ENCODE measurements at places on chromosomes 6 and 20.

- DNase-seq = no peak
These were observed 85.4 kb upstream of the FOXQ1 start for GRCh38 chr6:1226277-1227099.

GRCh38 chr20:35285806-35286076 lies 1.2 kb upstream of the EIF6 start:
- no peak for DNase-seq

- peak; percentile 43 for DNase-seq
These were observed 37.8 kb upstream of the STXBP5 start for GRCh38 chr6:147166360-147166944.

- peak; percentile 57 for DNase-seq
These were observed 11.2 kb upstream of the SERPINB6 start for GRCh38 chr6:2982426-2983117.

DNA sequence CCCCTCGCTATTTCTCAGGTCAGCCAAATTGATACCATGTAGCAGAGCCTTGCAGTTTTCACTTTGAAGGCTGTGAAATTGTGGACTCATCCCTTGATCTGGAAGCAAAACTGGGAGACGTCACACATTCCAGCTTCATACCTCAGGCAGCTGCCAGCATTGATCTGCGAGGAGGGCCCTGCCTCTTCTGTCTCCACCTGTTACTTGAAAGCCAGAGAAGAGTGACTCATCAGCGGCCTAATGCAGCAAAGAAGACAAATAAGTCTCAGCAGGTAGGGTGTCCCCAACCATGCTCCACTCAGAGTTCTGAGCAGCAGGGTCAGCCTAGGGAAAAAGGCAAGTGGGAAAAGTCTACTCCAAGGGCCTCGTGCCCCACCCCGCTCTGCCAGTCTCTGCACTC lies 69.4 kb upstream of the BMP2 start:
- peak; percentile 67 for DNase-seq

GRCh38 chr6:5308066-5308465 lies 46.8 kb downstream of the FARS2 start:
- peak; percentile 74 for DNase-seq

DNA sequence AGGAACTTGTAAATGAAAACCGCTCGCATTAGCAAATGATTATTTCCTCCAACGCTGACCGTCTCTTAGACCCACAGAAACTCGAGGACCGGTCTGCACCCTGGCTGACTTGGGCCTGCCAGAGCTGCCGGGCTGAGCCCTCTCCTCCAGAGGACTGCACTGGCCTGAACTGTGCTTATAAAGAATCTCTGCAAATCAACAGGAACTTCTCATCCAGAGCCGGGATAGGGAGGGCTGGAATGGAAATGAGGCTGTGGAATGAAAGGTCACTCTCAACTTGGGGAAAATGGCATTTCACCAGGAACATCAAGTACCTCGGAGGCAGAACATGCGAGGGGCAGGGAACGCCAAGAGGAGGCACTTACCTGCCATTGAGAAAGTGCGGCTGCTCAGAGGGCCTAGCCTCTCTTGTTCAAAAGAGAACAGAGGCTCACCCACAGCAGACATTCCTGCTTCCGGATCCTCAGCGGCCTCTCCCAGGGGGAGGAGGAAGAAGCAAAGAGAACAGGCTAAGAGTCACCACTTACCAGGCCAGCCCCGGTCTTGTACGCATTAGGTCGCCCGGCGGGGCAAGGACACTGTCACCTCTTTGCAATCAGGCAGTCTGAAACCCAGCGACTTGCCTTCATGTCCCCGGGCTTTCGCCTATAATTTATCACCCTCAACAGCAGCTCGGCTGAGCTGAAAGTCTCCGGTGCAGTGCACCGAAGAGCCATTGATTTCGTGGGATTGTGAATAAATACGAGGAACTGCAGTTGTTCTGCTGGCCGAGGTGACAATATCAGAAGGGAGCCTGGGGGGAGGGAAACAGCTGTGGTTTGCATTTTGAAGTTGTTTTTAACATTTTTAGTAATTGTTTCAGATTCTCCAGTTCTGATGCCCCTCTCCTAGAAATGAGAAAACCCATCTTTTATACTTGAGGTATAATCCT lies 37.6 kb downstream of the ZMYND8 start:
- peak; percentile 86 for DNase-seq

DNA sequence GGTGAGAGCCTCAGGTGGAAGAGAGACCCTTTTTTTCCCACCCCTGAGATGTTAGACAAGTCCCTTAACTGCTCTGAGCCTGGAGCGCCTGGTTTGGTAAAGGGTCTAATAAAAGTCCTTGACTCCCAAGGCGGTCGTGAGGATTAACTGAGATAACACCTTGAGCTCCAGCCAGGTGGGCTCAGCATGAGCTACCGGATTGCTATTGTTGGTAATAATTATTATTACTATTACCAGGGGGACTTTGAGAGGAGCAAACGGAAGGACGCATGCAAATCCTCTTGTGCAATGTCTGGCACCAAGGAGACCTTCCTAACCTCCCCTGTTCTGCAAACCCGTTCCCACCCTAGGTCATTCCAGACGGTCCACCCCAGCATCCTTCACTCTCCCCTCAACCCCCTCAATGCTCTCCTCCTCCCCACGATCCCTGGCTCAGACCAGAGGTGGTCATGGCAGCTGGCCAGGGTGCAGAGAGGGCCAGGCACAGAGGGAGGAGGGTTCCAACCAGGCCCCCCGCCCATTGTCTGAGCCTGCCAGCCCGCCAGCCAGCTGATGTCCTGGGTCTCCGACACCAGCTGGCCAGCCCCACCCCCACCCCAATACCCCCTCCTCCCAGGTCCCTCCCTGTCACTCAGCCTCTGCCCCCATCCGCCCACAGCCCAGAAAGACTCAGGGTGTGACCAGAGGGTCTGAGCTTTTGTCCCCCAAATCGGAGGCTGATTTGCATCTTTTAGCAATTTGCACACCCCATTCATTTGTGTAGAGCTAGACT lies 14.3 kb upstream of the CBFA2T2 start:
- no peak for DNase-seq

DNA sequence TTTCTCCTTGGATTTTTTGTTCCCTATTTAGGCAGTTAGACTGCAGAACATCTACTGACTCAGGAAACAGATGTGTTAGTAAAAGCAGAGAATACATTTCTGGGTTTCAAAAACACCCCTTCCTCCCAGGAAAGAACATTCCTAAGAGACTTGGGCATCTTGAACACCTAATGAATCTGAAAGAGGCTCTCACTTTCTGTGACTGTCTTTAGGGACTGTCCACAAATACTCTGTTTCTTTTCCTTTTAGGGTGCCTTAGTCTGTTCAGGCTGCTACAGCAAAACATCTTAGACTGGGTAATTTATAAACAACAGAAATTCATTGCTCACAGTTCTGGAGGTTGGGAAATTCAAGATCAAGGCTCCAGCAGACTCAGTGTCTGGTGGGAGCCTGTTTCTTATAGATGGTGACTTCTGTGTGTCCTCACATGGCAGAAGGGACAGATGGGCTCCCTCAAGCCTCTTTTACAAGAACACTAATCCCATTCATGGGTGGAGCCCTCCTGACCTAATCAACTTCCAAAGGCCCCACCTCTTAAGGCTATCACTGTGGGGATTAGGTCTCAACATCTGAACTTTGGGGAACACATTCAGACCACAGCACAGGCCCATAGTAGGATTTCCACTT lies 19.4 kb upstream of the CCN5 start:
- DNase-seq = no peak

GRCh38 chr6:150537491-150537890 lies 62.2 kb upstream of the PLEKHG1 start:
- DNase-seq = no peak

DNA sequence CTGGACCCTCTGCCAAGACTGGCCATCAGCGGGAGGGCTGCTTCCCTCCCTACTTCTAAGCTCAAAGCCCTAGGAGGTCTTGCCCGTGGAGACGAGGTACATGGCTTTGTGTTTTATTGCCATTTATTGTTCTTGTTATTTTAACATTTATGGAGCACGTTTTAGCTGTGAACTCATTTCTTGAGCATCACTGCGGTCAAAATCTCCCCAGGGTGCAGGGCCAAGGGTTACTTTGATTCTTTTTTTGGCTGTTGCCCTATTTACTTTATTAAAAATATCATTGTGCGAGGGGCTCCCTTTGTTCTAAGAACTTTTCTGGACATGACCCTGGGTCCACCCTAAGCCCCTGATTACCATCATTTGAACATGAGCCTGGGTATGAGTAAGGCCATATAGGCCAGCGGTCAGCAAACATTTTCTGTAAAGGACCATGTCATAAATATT lies 51.6 kb downstream of the EYA2 start:
- DNase-seq = peak; percentile 38

- peak; percentile 38 for DNase-seq
These were observed 39.8 kb downstream of the BACH2 start for GRCh38 chr6:90256698-90257485.

GRCh38 chr20:44031001-44031574 lies 116.4 kb downstream of the TOX2 start:
- DNase-seq = no peak

DNA sequence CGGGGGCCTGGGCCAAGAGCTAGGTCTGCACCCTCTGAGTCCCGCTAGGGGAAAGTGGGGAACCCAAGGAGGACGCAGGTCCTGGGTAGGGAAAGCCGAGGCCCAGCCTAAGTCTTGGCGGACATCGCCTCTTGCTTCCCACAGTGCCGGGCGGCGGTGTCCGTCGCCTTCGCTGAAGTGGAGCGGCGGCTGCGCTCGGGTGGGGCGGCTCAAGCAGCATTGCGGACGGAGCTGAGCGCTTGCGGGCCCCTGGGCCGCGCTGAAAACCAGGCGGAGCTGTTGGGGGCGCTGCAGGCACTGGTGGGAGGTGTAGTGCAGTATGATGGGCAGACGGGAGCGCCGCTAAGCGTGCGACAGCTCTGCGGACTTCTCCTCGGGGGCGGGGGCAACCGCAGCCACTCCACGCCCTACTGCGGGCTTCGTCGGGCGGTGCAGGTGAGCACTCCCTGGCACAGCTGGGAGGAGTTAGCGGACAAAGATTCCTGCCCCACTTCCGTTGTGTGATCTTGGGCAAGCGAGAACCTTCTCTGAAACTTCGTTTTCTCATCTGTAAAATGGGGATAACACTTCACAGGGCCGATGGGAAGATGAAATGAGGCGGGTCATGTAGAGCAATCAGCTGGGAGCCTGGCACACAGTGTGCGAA lies 4.2 kb downstream of the PRSS16 start:
- peak; percentile 86 for DNase-seq

DNA sequence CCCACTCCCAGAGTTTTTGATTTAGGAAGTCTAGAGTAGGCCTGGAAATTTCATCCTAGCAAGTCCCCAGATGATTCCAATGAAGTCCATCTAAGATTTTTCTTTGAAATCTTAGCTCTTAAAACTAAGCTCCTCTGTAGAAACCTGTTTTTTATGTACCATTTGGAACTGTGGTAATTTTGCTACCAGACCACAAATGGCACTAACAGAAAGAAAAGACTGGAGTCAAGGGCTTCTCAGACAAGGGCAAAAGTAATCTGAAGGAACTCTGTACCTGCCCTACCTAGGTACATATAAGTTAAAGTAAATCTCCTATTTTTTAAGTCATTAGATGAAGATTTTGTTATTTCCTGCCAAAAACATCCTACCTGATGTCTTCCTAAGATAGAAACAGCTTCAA lies 155.0 kb upstream of the HTR1E start:
- DNase-seq = no peak

- no peak for DNase-seq
These were observed 12.3 kb downstream of the CST5 start for GRCh38 chr20:23867152-23867776.

DNA sequence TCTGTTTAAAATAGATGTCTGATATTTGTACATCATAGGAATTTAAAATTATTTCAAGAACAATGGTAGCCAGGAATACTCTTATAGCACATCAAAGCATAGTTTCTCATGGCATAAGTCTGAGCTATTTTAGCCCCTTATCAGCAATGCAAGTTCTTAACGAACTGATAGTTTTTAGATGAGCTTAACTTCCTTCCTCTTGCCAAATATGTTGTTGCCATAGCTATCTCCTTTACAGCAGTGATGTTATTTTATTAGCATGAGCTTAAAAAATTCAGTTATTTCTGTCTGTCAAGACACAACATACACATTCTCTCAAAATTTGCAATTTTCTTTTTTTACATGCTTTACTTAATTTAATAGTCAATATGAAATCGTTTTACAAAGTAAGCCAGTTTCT lies 867.2 kb downstream of the PHF3 start:
- no peak for DNase-seq

GRCh38 chr6:126661646-126662045 lies 321.7 kb downstream of the CENPW start:
- DNase-seq = peak; percentile 35

GRCh38 chr20:34736106-34736735 lies 32.1 kb downstream of the TP53INP2 start:
- no peak for DNase-seq

GRCh38 chr6:167748458-167749379 lies 78.0 kb upstream of the AFDN start:
- no peak for DNase-seq

GRCh38 chr6:138885156-138885819 lies 89.4 kb downstream of the ECT2L start:
- no peak for DNase-seq

DNA sequence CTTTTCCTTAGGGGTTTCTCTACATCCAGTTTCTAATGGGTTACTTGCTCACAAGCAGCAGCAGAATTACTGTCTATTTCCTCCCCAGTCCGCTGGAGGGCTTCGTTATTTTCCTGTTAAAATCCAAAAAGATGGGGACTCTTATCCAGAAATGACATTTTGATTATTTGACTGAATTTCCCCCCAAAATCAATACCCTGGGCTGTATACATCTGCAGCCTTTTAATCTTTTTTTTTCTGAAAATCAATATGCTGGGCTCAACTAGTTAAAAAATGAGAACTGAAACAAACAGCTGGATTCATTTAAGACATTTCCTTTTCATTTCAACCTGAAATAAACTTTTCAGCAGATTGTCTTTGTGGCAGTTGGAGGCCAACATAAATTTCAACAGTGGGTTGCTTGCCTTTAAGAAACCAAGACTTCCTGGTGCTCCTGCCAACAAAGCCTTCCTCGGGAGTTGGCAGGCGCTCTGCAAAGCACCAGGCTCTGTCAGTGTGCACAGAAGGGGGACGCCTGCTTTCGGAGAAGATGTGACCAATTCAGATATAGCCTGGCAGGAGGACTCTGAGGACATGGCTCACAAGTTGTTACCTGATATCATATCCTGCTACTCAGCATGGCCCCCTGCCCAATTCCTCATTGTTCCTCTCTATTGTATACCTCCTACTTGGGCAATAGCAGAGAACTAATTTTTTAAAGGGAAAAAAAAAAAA lies 204.7 kb upstream of the ARG1 start:
- DNase-seq = peak; percentile 49

- no peak for DNase-seq
These were observed at the start of gene FAM83C for GRCh38 chr20:35291654-35292503. FAM83C (minus strand) TSS chr20:35292425; CDS start chr20:35292304, 121 bp downstream.

DNA sequence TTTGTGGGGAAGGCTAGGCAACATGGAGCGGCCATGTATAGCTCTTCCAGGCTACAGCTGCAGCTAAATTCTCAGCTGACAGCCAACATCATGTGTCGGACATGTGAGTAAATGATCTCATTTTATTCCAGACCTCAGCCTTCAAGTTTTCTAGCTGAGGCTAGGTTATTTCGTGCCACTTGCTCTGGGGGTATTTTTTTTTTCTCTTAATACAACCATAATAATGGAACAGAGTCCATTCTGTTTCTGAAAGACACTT lies 573.5 kb downstream of the CD109 start:
- no peak for DNase-seq

- no peak for DNase-seq
These were observed 128.2 kb upstream of the PTPN1 start for GRCh38 chr20:50381771-50382593.
